ENCODE measurements at places on chromosomes 5 and 9.
A peak's percentile ranks its signal among the peaks of the same experiment; 100 is the strongest.

DNA sequence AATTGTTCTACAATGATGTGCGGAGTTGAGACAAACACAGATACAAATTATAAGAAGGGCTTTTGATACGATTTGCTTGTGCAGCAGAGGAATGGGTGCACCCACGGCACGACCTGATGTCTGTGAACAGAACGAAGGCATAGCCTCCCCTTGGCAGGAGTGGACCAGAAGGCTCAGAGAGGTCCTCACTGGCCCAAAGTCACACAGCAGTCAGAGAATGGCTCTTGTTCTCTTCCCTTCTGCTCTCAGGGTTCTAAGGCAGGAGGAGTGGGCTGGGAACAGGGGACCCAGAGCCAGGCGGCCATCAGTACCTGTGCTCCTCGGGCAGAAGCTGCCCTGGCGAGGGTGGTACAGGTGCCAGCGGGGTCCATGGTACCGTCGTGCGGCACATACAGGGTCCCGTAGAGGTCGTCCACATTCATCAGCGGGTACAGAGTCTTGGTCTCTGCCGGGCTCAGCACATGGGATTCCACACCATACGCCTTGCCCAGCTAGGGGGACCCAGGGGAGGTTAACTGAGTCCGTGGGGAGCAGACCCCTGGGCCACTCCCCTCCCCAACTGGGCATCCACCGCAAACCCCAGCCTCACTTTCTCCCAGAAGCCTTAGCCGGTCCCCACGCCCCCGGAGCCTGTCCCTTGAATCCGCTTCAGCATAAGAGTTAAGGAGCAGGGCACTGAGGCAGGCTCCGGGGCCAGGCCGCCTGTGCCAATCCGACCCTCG is 7.0 kb downstream of the SARDH start:
- no peak for DNase-seq

GRCh38 chr9:107541523-107541922 is 52.0 kb upstream of the KLF4 start:
- no peak for DNase-seq

DNA sequence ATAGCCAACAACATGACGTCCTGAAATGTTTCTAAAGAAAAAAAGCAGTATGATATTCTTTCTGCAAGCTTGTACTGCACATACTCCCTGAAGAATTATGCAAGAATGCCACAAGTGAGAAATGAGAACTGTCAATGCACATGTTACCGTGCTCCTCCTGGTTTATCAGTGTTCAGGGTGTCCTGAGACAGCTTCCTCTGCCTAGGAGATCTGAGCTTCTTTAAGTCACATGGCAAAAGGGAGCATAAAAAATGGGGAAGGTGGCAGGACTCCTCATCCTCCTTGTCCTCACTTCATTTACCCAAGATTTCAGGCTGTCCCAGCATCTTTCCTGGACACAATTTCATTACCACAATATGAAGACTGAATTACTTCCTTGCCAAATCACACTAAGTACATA is 238.2 kb downstream of the GLIS3 start:
- DNase-seq: no peak

DNA sequence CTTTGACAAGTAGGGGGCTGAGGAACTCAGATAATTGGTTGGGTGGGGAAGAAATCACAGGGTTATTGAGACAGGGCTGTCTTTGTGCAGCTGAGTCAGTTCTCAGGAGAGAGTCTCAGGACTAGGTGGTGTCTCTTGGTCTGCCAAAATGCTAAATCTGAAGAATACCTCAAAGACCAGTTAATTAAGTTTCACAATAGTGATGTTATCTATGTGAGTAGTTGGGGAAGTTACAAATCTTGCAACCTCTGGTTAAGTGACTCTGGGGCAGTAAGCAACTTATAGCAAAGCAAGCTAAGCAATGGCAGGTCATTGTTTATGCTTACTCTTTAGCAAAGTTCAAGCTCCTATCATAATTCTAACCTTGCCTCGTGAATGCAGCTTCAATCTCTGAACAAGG is 53.6 kb downstream of the GIN1 start:
- no peak for DNase-seq

DNA sequence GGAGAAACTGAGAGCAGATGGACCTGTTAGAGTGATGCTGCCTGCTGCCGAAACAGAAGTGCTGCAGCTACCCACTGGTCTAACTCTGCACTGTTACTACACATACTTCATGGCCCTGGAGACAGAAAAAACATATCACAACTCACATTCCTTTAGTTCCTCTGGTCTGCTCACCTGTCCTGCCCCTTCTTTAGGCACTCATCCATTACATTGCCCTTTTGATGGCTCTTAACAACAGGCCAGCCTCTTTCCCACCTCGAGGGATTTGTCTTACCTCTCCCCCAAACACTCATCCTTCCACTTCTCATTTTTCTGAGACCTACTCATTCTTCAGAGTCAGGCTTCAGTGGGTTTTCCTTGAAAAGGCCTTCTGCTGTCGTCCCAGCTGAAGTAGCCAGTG is 49.2 kb downstream of the KCTD16 start:
- no peak for DNase-seq

GRCh38 chr5:63916786-63917185 is 45.5 kb downstream of the HTR1A start:
- DNase-seq: no peak

DNA sequence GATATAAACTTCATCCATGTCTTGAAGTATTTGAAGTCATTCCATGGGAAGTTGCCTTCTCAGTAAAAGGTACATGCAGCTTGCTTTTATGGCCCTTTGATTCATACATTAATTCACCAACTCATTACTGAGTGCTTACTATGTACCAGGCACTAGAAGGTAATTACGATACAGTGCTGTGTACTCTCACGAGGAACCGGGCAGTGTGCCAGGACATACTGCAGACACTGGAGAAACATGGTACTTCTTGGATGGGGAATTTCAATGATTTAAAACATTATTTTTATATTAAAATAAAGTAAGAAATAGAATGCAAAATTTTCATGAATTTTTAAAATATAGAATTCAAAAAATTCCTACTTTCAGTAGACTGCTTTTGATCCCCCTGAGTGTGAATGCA is 71.4 kb upstream of the WDR41 start:
- no peak for DNase-seq

- no peak for DNase-seq
These were observed 241.7 kb upstream of the GAS1 start for GRCh38 chr9:87189006-87189405.

DNA sequence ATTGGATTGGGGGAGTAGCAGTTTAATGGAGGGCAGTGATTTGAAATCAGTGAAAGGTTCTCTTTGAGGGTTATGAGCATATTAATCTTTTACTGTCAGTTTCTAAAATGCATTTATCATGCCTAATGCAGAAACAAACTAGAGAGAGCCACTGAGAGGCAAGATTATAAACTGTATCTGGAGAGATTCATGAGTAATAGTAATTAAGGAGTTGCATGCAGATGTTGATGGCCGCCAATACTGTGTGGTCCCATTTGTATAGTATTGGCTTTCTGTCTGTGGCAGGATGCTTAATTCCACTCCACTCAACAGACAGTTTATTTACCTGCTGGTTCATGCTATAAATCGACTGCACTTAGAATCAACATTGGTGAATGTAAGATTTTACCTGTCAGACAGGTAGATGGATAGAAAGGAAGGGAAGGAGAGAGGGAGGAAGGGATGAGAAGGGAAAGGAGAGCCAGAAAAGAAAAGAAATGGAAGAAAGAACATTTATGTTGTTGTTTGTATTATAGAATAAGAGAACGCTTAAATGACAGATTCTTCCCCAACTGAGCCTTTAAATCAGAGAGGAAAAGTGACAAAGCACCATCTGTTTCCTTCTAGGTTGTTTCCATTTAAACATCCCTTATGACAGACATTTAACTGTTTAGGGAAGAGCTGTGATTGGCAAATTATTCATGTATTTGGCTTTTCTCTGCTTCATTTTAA is 146.5 kb downstream of the PAM start:
- DNase-seq: peak; percentile 76

DNA sequence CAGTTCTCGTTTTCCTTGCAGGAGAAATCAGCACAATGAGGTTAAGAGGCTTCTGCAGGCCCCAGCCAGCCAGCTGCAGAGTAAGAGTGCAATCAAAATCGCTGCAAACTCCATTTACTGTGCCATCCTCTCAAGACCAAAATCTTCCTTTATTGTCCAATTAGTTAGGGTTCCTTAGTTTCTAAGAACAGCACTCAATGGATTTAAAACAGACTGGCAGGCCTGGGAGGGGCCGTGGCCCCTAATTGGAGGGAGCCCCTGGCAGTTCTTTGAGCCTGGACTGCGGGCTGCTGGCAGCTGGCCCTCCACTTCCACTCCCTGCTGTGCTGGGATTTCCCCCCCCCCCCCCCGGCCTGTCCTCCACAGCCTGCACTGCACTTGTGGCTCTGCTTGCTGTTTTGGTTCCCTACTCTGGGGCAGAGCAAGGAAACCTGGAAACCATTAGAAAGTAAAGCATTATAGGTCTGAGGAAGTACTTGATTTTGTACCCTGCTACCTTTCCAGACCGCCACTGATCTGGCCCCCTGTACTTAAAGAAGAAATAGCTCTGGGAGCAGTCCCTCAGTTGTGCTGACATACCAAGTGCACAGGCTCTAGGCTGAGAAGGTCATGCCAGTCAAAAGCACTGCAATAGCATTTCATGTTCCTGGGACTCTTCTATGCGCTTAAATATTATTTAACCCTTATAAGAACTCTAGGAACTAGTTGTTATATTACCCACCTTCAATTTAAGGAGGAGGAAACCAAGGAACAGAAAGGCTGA is 129.0 kb downstream of the APBA1 start:
- peak; percentile 32 for DNase-seq

GRCh38 chr5:76679231-76679630 is 36.7 kb upstream of the F2R start:
- DNase-seq: no peak

DNA sequence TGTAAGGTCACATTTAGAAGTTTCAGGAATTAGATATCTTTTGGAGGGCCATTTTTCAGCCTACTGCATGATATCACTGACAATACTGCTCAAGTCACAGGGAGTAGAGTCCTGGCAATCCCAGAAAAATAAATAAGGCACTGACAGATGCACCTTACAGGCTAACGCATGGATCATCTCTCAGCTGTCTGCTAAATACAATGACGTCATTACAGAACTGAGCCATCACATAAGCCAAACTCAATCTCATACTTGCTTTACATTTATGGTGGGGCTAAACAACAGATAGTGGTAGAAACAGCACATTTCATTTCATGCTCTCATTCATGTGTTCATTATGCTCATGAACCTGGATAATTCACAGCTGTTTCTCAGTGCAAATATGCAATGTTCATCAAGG is 243.7 kb downstream of the SEMA5A start:
- no peak for DNase-seq

DNA sequence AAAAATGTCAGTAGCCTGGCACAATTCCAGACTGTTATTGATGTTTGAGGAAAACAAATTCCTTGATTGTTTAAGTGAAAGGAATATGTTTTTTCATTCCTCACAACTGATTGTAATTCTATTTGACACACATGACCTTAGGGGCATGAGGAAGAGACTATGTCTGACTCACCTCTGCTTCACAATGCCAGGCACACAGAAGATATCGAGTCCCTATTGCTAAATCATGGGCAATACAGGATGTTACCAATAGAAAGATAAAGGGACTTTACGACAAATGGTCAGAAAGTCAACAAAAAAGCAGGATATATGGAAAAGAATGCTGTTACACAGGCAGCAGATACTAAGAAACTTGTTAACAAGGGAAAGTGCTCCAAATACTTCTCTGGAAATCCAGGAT is 1903.5 kb downstream of the EFNA5 start:
- no peak for DNase-seq

- DNase-seq: no peak
These were observed 295.8 kb upstream of the SGCD start for GRCh38 chr5:156031181-156031580.

- DNase-seq: no peak
These were observed 3.6 kb downstream of the NKX2-5 start for GRCh38 chr5:173231381-173231766.

DNA sequence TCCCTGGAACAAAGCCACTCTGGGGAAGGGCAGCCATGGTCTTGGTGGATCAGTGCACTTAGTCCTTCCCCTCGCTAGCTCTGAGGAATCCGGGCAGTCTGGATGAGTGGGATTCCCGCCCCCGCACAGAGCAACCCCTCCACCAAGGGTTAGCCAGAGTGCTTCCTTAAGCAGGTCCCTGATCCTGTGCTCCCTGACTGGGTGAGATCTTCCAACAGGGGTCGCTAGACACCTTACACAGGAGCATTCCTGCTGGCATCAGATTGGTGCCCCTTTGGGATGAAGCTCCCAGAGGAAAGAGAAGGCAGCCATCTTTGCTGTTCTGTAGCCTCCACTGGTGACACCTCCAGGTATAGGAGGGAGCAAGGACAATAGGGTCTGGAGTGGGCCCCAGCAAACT is 228.8 kb downstream of the AP3B1 start:
- no peak for DNase-seq

GRCh38 chr5:139636975-139637408 is 11.2 kb upstream of the CXXC5 start:
- peak; percentile 15 for DNase-seq

DNA sequence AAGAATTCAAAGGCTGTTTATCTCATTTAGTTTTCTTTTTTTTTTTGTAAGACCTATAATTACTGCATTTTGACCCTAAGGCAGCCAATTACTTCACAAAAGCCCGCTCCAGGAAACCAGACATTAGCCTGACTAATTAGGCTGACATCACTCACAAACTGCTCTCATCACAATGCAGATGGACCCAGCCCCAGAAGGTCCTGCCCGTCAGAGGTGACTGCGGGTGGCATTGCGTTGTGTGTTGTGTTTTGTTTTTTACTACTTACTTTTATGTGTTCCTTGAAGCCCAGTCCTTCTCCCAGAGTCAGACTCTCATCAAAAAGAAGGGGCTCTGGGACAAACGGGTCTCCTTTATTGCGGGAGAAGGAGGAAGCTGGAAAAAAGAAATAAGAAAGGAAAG is 172.2 kb downstream of the HSD17B3 start:
- DNase-seq: no peak

GRCh38 chr5:87229780-87230179 is 37.9 kb upstream of the RASA1 start:
- DNase-seq: no peak

- DNase-seq: no peak
These were observed 300.0 kb upstream of the ADAMTSL1 start for GRCh38 chr9:18173923-18174322.

GRCh38 chr5:126265917-126266316 is 157.3 kb upstream of the GRAMD2B start:
- no peak for DNase-seq

- DNase-seq: no peak
These were observed 127.0 kb downstream of the CCDC192 start for GRCh38 chr5:127830157-127830556.

GRCh38 chr5:111998871-111999270 is 241.9 kb upstream of the NREP start:
- DNase-seq: peak; percentile 1

Measured in NCI-H2171 treated with DMSO at 0.1 percent for 48 hours (cell line).